ENCODE measurements at places on chromosomes 4 and X.

- no peak for DNase-seq
Observed at GRCh38 chr4:14149176-14150053, 521.9 kb upstream of the BOD1L1 start.

GRCh38 chr4:3767570-3768288 is 1.5 kb downstream of the ADRA2C start:
- DNase-seq = no peak

GRCh38 chrX:17839269-17839668 is 21.8 kb downstream of the RAI2 start:
- DNase-seq = no peak

DNA sequence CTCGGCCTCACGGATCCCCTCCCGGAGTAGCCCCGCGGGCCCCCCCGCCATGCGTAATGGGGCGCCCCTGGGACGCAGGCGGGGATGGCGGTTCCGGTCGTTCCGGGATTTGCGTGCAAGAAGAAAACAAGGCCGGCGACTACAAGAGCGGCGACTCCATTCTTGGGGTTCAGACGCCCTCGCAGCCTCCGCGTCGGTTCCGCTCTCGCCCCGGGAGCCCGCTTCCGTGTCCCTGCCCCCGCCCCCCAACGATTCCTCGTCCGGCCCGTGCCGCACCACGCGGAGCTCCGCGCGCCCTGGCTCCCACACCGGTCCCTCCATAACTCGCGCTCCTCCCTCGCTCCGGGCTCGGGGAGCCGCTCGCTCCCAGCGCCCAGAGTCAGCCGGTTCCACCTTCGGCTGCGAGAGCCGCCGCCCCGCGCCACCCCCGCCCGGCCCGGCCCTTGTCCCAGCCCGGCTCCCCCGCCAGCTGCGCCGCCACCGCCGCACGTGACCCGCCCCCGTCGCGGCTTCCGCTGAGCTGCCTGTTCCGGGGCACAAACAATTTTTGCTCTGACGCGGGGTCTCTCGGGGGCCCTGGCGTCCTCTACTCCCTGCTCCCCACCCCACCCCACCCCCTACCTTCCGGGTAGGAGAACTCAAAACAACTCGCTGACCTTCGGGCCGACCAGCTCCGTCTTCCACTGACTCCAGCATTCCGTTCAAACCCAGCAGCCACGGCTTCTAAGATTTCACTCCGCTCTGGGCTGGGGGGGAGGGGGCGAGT is 78.8 kb upstream of the BCOR start:
- DNase-seq = peak; percentile 82

DNA sequence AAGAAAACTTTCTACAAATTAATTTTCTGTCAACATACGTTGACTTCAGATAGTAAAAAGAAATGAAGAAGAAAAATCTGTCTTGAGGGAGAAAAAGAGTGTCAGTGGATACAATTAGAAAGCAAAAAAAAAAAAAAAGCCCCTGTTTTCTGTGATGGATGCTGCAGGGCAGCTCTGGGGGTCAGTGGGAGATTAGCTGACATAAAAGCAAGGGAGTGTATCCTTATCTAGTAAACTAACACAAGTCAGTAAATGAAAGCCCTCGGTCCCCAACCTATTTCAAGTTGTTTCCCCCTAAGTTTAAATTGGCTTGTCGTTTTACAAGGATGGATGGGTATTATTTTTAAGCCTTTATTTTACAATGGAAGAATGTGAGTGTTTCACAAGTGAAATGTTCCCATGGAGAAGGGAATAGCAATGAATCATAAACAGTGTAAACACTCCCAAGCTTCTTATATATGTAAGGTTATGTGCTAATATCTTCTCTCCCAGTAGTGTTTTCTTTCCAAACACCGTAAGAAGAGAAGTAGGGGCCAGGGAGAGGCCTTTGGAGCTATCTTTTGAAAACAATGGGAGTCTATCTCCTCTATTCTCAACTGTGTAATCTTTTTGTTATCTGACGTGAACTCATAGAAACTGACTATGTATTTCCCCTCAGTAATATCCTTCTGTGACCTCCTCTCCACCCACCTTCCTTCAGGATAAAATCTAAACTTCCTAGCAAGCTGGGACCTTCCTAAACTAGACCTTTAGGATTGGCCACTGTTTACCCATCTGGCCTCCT is 347.7 kb downstream of the FBXO8 start:
- no peak for DNase-seq

- DNase-seq = peak; percentile 63
Observed at GRCh38 chrX:136168929-136169735, 21.8 kb downstream of the FHL1 start.

GRCh38 chrX:26050099-26050498 is 88.0 kb upstream of the MAGEB18 start:
- DNase-seq = no peak

- no peak for DNase-seq
Observed at GRCh38 chr4:113157086-113157857, 107.8 kb downstream of the ANK2 start.

DNA sequence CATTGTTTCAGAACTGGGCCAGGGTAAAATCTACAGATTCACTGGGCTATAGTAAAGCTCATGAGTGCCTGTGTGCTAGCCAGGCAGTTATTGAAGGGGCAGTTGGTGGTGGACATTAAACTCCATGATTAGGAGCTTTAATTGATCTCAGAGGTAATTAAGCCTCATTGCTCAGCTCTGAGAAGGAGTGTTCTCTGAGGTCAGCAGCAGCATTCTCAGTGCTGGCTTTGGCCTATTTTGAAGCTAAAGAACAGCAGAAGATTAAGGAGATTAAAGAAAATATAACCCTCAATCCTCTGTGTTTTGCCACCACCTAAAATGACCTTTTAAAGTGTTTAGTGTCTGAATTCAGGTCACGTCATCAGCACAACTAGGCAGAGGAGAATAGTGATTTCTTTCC is 42.5 kb downstream of the EGF start:
- no peak for DNase-seq

- DNase-seq = no peak
Observed at GRCh38 chr4:99863804-99864203, 30.4 kb downstream of the LAMTOR3 start.

- DNase-seq = no peak
Observed at GRCh38 chrX:40834225-40834624, 98.9 kb upstream of the MED14 start.

DNA sequence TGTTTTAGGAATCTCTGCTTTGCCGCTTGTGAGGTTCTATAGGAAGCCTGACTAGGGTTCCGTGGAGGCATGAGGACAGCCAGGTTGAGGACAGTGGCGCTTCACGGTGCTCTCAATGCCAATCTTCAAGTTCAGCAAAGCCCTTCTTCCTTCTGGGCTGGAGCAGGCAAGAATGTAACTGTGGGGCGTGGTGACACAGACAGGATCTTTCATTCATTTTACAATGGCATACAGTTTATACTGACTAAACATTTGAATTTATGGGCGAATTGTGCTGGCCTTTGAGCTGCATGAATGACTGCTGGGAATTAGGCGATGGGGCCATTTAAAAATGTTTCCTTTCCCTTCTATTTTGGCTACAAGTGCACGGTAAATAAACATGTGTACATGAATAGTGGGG is 2.9 kb upstream of the NHS start:
- no peak for DNase-seq

GRCh38 chrX:97931586-97931985 is 1047.9 kb downstream of the RPA4 start:
- no peak for DNase-seq
